ENCODE measurements at places on chromosomes 7 and 10.

DNA sequence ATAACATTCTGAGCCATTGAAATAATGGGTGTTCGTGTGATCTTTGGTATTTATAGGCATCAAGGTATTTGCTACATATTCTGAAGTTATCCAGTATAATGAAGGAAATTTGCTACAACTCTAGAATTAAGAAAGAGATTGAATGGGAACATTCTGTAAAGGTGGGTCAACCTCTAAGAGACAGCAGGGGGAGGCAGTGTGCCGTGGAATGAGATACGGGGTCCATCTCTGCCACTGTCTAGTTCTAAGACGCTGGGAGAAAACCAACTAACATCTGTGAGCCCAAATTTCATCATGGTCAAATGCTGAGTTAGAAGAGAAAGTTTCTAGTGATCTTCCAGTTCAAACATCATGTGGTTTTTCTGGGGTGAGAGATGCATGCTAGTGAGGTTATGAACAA lies 368.9 kb downstream of the SORCS1 start:
- DNase-seq, result no peak

- DNase-seq, result no peak
Observed at GRCh38 chr7:30911561-30911969, at the start of gene AQP1. Gene AQP1 (plus strand): TSS chr7:30911853. CDS start chr7:30911910, 57 bp downstream.

DNA sequence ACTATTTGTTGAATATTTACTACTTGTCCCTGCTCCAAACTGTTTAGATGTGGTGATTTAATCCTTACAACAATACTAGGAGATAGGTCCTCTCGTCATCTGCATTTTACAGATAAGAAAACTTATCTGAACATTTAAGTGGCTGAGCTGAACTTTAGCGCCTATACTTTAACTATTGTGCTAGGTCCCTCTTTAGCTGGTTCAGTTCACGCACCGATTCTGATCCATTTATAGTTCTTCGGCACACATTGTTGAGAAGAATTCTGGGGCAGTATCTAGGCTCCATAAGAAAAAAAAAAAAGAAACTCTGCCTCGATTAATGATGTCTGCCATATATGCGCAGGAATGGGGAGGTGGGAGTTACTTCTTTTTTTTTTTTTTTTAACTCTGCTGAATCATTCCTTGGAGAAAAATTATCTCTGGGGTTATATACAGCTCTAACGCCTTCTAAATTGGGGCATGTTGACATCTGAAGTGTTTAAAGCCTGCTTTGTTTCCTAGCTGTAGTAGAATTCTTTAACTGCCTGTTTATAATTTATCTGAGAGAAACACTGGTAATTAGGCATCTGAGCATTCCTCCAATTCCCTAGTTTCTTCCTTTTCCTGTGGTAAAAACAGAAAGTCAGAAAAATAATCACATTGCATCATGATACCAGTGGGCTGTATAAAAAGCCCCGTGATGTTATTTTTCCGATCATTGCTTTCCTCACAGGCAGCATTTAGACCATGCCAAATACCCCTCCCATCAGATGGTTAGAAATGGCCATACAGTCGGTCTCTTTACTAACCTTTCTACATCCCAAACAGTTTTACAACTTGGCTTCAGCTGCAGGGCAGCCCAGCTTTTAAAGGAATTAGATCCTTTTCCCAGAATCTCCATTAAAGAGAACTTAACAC lies 98.5 kb upstream of the KDM7A start:
- DNase-seq, result no peak

GRCh38 chr7:120583899-120584586 lies 273.9 kb downstream of the TSPAN12 start:
- DNase-seq, result no peak

DNA sequence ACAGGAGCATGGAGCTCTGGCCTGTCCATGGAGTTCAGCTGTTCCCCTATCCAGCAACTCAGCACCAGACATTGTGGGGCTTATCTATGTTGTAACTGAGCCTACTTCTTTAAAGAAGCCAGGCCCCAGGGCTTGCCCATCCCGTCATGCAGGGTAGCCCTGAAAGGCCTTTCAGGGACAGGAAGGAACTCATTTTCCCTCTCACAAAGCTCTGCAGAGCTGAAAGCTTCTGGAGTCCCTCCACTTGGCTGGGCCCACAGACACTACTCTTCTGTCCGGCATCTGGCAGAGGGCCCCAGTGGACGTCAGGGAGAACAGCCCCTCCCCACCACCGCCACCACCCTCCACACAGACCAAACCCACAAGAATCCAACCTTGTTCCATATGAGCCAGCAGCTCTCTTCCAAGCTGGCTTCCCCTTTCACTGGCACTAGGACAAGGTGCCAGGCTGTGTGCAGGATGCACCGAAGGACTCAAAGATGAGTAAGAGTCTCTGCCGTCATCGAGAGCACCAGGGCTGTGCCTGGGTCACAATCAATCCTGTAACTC lies 33.1 kb downstream of the DENND2A start:
- DNase-seq, result no peak

DNA sequence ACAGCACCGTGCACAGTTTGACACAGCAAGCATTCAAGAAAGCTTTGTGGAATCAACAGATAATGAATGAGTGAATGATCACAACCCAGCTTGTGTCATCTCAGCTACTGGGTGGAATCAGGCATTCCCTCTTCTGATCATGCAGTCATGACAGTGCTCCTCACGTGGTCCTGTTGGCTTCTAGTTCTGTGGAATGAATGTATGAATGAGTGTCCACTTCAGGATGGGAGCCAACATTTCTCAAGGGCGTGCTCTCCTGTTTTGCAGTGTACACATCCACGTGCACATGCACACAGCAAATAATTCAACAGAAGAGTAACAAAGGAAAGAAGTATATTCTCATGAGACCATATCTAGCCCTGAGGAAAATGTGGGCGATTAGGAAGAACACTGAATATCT lies 133.1 kb upstream of the NPVF start:
- no peak for DNase-seq

DNA sequence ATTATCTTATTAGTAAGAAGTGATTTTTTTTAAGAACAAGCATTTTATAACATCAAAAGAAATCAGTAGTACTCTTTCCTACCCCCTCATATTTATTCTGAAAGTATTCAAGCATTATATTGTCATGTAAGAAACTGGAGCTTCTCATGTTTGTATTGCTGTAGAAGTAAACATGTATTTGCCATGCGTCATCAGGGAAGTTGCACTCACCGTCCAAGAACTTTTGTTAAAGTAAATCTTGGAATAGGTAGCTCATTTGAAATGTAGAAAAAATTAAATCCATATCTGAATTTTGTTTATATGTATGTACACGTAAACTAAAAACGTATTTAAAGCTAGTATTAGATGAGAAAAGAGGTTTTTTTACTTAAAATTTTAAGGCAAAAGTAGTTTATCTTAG lies 96.8 kb downstream of the PTEN start:
- DNase-seq, result no peak

DNA sequence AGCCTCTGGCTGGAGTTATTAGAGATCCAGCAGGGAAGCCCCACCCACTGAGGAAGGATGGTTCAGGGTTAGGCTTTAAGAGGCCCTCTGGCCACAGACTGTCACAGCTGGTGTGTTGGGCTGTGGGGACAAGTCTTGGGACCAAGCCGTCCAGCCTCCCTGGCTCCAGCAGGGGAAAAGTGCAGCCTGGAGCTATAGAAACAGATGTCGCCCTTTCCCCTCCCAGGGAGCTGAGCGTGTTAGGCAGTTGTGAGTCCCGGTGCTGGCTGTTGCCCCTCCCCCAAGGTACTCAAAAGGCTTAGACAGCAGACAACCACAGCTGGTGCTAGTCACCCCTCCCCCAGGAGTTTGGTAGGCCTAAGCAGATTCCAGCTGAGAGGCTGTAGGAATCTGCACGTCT lies 143.4 kb downstream of the TMEM168 start:
- no peak for DNase-seq

DNA sequence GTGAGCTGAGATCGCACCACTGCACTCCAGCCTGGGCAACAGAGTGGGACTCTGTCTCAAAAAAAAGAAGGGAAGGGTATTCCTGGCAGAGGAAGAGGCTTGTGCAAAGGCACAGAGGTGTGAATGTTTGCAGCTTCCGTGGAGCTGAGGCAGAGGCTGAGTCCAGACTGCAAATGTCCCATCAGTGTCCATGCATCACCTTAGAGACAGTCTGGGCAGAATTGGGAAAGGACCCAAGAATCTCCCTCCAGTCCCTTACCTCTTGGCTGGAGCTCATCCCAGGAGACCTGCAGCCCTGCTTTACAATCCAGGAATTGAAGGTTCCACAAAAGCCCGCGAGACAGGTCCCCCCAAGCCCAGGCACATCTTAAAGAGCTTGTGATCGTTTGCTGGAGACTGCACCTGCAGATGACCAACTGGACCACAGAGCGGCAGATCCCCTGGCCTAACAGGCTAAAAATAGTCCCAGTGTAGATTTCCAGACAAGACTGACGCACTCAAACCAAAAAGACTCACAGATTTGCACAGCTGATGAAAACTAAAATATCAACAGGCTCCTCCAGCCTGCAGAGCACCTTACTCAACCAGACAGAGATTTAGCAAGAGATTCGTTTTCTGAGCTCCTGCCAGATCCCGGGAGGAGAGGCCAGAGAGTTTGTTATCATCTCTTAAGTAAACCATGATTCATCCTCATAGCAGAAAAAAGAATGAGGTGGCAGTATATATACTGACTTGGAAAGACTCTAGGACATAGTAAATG lies 22.9 kb upstream of the NANOS1 start:
- DNase-seq, result no peak

Data from activated naive CD4-positive, alpha-beta T cell treated with anti-CD3 and anti-CD28 coated beads, Interleukin-2, amount 10 ng/mL, durations not matched to agents 7 days and 5 days (primary cell).